ENCODE measurements at places on chromosomes 6 and 20. TPM values are rescaled to one million over a fixed set of nuclear protein-coding genes. Genes with fewer than 3 reads are reported as not detected.

DNA sequence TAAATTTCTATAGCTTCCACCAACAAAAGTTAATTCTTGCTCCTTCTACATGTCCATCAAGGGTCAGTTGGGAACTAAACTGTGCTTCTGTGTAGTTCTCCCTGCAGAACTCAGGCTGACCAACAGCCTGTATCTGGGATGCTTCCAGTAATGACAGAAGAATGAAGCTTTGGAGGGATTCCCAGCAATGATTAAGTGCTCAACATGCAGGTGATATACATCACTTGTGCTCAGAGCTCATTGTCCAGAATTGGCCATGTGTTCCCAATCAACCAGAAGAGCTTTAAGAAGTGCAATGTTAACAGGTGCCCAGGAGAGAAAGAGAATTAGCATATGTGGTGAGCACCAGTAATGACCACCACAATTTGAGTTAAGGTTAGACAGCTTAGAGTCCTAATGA lies 37.4 kb upstream of the SNRPB2 start:
- no peak for DNase-seq

GRCh38 chr6:34510299-34510698 lies 44.4 kb downstream of the PACSIN1 start:
- DNase-seq: no peak

The TTPAL gene
- total RNA-seq: 3.5 TPM

- DNase-seq: no peak
Observed at GRCh38 chr6:111805511-111806164, 67.6 kb downstream of the FYN start.

The PDYN gene
- total RNA-seq: not detected

All from dermis microvascular lymphatic vessel endothelial cell (primary cell).